ENCODE measurements at places on chromosomes 4 and X.
A peak's percentile ranks its signal among the peaks of the same experiment; 100 is the strongest.

DNA sequence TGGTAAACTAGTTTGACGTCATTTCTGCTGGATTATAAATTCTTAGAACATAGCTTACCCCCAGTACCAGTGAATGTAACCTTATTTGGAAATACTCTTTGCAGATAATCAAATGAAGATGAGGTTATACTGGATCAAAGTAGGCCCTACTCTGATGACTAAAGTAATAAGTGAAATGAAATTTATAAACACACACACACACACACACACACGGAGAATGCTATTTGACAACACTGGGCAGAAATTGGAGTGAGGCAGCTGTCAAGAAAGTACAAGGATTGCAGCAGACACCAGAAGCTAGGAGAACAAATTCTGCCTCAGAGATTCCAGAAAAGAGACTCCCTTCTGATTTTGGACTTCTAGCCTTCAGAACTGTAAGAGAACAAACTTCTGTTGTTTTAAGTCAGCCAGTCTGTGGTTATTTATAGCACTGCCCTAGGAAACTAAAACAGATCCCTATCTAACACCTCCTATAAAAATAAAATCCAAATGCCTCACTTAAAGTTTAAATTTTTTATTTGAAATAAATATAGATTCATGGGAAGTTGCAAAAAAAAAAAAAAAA is 448.6 kb downstream of the PCDH18 start:
- DNase-seq, result no peak

- no peak for DNase-seq
These were observed 27.8 kb downstream of the BMP2K start for GRCh38 chr4:78803983-78804382.

GRCh38 chrX:153925739-153926551 is at the start of gene ARHGAP4:
ARHGAP4 (minus strand) TSS chrX:153926264; CDS start chrX:153926202, 62 bp downstream.
- DNase-seq, result peak; percentile 67

GRCh38 chr4:181971411-181971810 is 271.8 kb upstream of the TENM3 start:
- DNase-seq, result peak; percentile 37

DNA sequence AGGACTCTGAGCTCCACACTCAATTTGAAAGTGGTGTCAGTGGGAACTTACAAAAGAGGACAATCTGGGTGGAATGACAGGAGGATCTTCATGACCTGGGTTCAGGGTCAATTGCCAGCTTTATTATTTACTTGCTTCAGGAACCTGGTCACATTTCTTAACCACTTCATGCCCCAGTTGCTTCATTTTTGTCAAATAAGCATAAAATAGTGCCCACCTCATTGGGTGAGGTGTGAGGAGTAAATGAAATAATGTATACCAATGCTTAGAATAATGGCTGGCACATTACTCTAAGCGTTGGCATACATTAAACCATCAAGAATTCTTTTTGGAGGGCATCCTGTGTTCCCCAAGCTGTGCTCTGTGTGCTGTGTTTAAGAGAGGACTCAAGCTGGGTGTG is 19.4 kb downstream of the VGLL1 start:
- DNase-seq, result no peak

GRCh38 chr4:15988222-15988621 is 25.2 kb upstream of the FGFBP2 start:
- no peak for DNase-seq

GRCh38 chrX:124346117-124346876 is at the start of gene SH2D1A:
SH2D1A (plus strand) TSS chrX:124346563; CDS start chrX:124346643, 80 bp downstream.
- DNase-seq, result no peak

- DNase-seq, result no peak
These were observed 1627.4 kb downstream of the STIM2 start for GRCh38 chr4:28488021-28488420.

- no peak for DNase-seq
These were observed 99.4 kb downstream of the TMEM47 start for GRCh38 chrX:34557733-34558132.

All from GM12865 (cell line).